ENCODE measurements at places on chromosomes 1 and 21. TPM values are rescaled to one million over a fixed set of nuclear protein-coding genes. Genes with fewer than 3 reads are reported as not detected.

The SFN gene
- 2.1 TPM for total RNA-seq

The GRHL3 gene
- total RNA-seq = not detected

The SLX9 gene
- 27.6 TPM for total RNA-seq

The CHODL gene
- total RNA-seq = 1.1 TPM

The CITED4 gene
- total RNA-seq = 10.3 TPM

The AADACL4 gene
- total RNA-seq = not detected

The NEXN gene
- 3.6 TPM for total RNA-seq

The CD244 gene
- not detected for total RNA-seq

The RHEX gene
- not detected for total RNA-seq

The PLA2G2F gene
- not detected for total RNA-seq

The VCAM1 gene
- 1.6 TPM for total RNA-seq

The S100A8 gene
- 58.3 TPM for total RNA-seq

The TLR5 gene
- 2.3 TPM for total RNA-seq

The TNFRSF14 gene
- 24.0 TPM for total RNA-seq

The C2CD2 gene
- total RNA-seq = 40.3 TPM

Data from dorsolateral prefrontal cortex (tissue), 122 donors.